Neural crest cell (in vitro differentiated cells): ENCODE measurements at places on chromosomes 16 and 17. TPM values are rescaled to one million over a fixed set of nuclear protein-coding genes. Genes with fewer than 3 reads are reported as not detected.

DNA sequence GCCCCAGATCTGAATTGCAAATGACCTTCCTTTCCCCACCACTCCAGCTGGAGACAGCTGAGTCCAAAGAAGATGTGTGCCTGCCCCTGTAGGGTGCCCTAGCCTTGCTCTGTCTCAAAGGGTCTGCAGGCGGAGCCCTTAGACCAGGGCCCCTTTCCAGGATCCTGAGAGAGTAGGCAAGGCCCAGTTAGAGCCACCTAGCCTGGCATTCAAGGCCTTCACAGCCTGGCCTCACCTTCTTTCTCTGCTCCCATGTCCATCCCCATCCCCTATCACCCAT, 66.6 kb upstream of the LHX1 start:
- DNase-seq, result no peak

DNA sequence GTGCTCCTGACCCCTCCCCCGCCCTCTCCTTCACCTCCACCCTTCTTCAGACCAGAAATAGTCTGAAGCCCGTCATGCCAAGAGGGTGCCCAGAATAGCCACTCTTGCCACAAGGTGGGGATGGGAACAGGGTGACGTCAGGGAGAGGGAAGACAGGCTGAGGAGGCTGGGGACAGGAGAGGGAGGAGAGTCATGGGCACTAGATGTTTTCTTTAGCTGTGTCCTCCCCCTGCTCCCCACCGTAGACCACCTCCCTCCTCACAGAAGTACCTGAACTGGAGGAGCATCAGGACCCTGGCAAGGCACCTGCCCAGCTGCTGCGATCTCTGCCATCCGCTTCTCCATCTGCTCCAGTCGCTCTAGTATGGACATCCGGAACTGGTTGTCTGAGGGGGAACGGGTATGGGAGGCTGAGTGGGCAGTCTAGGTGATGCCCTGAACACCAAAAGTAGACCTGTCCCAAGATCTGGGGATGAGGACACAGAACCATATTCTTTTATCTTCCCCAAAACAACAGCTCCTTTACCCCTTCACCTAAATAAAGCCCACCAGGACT, 6.6 kb upstream of the SPAG7 start:
- no peak for DNase-seq

- no peak for DNase-seq
Measured at GRCh38 chr16:67286441-67287235, 7.3 kb downstream of the PLEKHG4 start.

The SLC52A1 gene
- not detected in 2 replicates for total RNA-seq

The C17orf50 gene
- total RNA-seq, result 0.23 TPM in 1 of 2 replicates, not detected in the other

The FBXW10B gene
- total RNA-seq, result 0.55 and 0.82 TPM in 2 replicates

The POLR2A gene
- 181 and 183 TPM in 2 replicates for total RNA-seq

DNA sequence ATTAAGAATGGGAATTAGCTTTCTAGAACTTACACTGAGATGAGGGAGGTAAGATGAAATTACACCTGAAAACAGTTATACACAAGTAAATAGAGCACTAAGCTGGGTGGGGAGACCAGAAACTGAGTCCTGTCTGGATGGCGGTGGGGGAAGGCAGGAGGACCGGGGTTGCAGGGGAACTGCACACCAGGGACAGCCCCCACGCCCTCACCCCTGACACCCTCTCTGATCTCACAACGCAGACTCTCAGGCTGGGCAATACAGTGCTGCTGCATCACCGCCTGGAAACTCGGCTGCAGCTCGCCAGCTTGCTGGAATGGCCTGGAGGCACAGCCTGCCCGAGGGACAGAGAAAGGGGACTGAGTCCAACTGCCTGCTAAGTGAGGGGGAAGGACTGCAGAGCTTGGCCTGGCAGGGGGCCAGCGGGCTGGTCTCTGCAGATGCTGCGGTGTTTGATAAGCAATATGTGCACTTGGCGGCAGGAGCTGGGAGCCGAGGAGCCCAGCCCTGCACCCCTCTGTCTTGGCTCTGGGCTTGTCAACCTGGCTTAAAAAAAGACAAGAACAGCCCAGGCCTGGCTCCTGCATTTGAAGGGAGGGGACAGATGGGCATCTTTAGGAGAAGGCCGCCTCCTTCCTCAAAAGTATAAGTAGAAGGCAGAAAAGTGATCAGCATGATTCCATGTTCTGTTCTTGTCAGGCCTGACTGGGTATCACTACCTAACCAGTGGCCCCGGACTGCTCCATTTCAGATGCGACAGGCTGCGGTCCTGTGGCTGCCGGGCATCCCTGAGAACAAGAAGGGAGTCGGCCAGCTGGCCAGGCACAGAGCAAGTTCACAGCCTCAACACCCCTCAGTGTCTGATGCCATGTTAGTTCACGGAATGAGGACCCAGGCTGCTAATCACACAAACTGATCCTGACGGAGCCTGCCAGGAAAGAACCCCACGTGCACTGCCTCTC, 30.2 kb downstream of the SPHK1 start:
- DNase-seq, result no peak
